CD4-positive, alpha-beta T cell treated with Interleukin-1 beta for 1 hour (primary cell): ENCODE measurements at places on chromosomes 3 and 15.
A peak's percentile ranks its signal among the peaks of the same experiment; 100 is the strongest.

- no peak for DNase-seq
Measured at GRCh38 chr15:101047301-101047781, 128.2 kb downstream of the LRRK1 start.

GRCh38 chr15:30068326-30068725, 14.4 kb upstream of the GOLGA8J start:
- DNase-seq, result no peak

GRCh38 chr3:138396752-138397410, 37.5 kb upstream of the ESYT3 start:
- DNase-seq, result no peak

- DNase-seq, result no peak
Measured at GRCh38 chr3:25246913-25247312, 181.2 kb upstream of the RARB start.

GRCh38 chr3:153396581-153396980, 234.6 kb downstream of the RAP2B start:
- DNase-seq, result no peak

DNA sequence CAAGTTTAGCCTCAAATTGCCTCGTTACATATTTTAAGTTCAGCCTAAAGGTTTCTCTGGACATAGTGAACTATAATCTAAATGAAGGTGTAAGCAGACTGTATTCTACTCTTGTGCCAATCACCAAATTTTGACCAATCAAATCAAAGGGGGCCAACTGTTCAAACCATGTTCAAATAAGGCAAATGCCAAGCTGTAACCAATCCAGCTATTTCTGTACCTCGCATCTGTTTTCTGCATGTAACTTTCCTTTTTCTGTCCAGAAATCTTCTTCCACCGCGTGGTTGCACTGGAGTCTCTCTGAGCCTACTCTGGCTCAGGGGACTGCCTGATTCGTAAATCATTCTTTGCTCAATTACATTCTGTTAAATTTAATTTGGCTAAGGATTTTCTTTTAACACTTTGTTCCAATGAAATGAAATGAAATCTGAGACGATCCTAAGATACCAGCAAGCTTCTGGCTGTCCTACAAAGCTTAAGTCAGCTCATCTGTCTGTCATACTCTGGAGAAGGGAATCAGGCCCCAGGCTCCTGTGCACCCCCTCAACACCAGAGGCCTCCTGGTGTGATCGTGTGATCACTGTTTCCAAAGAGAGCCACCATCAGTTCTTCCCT, 53.2 kb upstream of the ZNF148 start:
- DNase-seq, result no peak

DNA sequence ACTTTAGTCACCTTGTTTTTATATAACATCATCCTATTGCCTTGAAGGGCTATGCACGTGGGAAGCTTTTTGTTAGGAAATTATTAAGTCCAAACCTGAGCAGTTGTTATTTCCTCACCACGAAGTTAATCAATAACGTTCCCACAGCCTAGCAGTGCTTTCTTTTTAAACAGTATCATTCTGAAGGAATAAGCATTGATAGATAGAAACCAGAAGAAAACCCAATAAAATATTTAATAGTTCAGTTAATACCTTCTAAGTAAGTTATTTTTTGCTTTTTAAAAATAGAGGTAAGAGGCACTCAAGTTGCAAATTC, 149.3 kb downstream of the KCNMB2 start:
- no peak for DNase-seq

DNA sequence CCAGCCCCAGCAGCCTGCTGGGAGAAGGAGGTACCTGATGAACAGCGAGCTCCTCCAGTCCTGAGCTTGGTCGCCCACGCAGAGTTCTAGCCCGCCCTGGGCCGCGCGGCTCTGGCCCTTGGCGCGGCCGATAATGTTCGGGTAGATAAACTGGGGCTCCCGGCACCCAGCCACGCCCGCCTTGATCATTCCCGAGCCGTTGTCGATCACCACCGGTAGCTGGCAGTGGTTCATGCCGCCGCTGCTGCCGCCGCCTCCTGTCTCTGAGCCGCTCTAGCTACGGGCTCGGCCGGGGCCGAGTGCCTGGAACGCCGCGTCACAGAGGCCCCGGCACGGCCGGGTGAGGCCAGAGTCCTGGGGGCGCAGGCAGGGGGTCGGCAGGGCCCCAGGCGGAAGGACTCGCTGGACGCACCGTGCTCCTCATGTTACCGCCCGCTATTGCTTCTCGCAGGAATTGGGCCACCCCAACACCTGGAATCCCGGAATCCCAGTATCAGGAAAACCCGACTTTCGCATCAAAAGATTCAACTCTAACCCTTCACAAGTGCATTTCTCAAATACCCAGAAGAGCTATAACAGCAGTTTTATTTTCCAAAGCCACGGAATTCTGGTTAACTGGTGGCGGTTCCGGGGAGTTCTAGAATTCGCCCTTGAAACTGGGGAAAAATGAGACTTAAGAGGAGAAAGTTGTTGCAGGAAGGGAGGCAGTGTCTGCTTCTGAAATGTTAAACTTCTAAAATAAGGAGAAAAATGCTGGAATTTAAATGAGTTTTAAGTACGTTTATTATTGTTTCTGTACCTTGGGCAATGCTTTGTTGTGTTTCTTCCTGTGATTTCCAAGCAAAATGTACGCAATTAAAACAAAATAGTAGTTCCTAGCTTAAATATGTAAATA, at the start of gene ACTRT3:
ACTRT3 (minus strand) TSS at position 275 of the 895 bp plus-strand sequence; CDS start at position 234, 41 bp downstream.
- DNase-seq, result peak; percentile 70

DNA sequence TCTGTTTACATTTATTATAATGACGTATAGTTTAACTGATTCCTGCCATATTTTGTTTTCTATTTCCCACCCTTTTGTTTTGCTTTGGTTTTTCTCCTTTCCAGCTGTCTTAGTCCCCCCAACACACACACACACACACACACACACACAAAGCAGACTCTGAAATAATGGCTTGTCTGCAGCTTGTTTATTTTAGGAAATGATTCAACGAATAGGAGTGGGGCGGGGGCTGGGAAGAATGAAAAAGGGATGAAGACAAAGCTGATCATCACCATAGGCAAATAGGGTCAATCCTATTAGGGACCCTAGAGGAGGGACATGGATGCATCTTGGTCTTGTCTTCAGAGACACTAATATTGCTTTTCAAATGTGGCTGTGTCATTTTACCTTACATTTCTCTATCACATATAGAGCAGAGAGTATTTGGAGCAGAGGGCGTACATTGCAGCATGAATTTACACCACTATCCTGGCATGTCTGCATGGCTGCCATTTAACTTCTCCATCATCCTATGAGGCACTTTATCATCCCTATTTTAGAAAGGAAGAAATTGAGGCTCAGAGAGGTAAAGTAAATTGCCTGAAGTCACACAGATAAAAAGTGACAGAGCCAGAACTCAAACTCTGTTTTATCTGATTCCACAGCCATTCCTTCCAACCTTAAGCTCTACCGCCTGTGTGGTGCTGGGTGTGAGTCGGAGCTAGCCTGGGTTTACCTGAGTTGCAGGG, 147.2 kb upstream of the TPM1 start:
- DNase-seq, result no peak
